ENCODE measurements at places on chromosomes 16 and 17. TPM values are rescaled to one million over a fixed set of nuclear protein-coding genes. Genes with fewer than 3 reads are reported as not detected.

The CTRB2 gene
- polyA plus RNA-seq = 2.6 TPM

The ZPBP2 gene
- 0.06 TPM for polyA plus RNA-seq

The MYH13 gene
- 0.01 TPM for polyA plus RNA-seq

The OTOP3 gene
- polyA plus RNA-seq = not detected

The KCTD11 gene
- 19.3 TPM for polyA plus RNA-seq

The CEP20 gene
- polyA plus RNA-seq = 27.6 TPM

The TBC1D3D gene
- polyA plus RNA-seq = 2.0 TPM

The ZNF594 gene
- polyA plus RNA-seq = 5.8 TPM

The DPEP2 gene
- polyA plus RNA-seq = 2.5 TPM

The USP43 gene
- polyA plus RNA-seq = 0.43 TPM

The FAM171A2 gene
- 0.84 TPM for polyA plus RNA-seq

The GRAP gene
- 4.2 TPM for polyA plus RNA-seq

The CLDN7 gene
- polyA plus RNA-seq = 34.4 TPM

The KRTAP29-1 gene
- not detected for polyA plus RNA-seq
